ENCODE measurements at places on chromosomes 2 and 18.

- no peak for DNase-seq
These were observed 21.9 kb downstream of the TRABD2A start for GRCh38 chr2:84858937-84859336.

GRCh38 chr2:233651430-233651829, 15.2 kb downstream of the UGT1A10 start:
- no peak for DNase-seq

GRCh38 chr2:117057016-117057415, 757.5 kb upstream of the DDX18 start:
- DNase-seq = no peak

DNA sequence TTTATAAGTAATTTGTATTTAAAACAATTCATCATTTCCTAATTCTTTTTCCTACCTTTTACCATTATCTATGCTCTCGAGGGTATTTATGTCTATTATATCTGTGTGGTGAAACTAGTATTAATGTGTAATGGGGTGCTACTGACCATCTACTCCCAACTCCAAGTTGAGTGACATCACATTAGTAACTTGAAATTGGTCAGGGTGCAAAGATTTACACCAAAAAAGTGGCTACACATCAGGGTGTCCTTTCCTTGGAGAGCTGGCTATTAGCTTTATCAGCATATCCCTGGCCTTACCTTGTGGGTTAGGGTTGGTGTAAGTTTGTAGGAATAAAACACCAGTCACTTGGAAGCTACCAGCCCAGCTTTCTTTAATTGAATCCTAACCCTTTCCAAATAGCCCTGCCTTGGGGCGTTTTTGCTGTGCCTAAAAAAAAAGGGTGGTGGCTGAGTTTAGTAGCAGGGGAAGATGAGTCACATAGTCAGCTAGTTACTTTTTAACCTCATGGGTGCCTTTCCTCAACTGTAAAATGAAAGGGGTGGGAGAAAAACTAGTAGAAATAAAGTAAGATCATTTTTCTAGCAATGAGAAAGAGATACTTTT, 14.0 kb downstream of the ANXA4 start:
- DNase-seq = no peak

- DNase-seq = no peak
These were observed 126.0 kb upstream of the MSH6 start for GRCh38 chr2:47656715-47657600.

- DNase-seq = no peak
These were observed 94.9 kb downstream of the NFATC1 start for GRCh38 chr18:79490626-79491041.

DNA sequence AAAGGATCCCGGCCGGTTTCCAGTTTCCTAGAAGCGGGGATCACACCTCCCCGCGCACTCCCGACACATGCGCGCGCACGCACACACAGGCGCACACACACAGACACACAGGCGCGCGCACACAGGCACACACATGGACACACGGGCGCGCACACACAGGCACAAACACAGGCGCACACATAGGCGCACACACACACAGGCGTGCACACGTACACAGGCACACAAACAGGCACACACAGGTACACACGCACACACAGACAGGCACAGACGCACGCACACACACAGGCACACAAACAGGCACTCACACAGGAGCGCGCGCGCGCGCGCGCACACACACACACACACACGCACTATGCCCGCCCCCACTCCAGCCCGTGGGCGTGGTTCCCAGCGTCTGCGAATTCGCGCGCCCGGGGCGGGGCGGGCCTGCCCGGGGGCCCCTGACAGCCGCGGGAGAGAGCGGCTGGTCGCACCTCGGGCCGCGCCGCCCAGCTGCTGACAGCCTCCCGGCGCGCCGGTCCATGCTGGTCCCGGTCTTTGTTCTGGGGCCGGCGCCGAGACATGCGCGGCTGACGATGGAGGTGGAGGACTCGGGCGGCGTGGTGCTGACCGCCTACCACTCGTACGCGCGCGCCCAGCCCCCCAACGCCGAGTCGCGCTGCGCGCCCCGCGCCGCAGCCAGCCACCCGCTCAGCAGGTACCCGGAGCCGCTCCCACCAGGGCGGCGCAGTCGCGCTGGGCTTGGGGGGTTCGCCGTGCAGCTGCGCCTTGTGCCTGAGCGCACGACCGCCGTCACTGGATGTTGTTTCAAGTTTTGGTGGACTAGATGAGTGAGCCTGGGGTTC, at the start of gene ARHGAP28:
Gene ARHGAP28 (plus strand): TSS at position 470 of the 845 bp plus-strand sequence. CDS start 106 bp downstream, at position 576.
- peak; percentile 66 for DNase-seq

DNA sequence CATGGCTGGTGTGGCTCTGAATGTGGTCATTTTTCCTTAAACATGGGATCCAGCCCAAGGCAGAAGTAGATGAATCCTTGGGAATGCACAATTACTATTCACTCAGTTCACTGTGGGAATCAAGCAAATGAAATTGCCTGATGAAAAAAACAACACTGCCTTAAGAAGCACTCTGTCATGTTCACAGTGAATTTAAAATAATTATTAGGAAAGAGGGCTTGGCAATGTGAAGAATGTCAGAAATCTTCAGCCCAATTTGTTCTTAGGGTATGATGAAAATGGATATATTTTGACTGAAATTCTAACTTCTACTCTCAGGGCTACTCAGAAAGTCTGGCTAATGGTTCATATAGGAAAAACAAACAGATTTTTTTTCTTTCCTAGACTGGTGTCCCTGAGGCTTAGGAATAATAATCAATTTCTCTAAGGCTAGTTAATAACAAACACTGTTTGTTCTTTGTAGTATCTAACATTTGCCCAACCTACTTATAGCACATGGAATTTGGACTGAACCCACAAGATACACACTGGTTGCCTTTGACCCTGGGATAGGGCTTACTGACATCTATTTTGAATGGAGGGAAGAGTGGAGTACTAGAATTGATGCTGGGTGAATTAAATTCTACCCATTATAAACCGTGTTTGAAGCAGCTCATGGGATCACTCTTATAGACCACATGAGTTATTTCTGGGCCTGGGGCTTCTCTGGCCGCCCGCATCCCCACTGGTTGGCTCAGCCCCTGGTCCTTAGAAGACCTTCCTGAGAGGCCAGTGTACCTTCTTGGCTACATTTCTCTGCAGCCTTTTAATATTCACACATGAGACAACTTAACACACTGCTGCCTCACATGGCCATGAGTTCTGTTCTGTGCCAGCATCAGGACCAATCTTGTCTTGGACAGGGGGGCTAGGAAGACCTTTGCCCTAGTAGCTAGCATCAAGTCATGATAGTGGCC, 8.3 kb upstream of the MRPL33 start:
- no peak for DNase-seq

DNA sequence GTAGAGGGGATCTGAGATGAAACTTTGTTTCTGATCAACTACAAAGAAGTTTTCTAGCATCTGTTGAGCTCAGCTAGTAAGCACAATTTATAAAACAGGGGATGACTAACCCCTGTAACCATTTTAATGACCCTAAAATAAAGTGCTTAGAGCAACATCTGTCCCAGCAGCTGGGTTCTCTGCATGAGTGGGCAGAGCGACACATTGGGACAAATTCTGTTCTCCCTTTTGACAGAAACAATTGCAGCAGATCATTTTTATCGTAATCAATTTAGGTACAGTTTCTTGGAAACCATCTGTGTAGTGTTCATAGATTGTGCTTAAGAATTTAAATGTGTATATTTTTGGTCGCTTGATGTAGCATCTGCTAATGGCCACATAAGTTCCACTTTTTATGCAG, 678.0 kb downstream of the RNF144A start:
- DNase-seq = peak; percentile 15

GRCh38 chr2:11896386-11896785, 150.0 kb downstream of the LPIN1 start:
- no peak for DNase-seq

DNA sequence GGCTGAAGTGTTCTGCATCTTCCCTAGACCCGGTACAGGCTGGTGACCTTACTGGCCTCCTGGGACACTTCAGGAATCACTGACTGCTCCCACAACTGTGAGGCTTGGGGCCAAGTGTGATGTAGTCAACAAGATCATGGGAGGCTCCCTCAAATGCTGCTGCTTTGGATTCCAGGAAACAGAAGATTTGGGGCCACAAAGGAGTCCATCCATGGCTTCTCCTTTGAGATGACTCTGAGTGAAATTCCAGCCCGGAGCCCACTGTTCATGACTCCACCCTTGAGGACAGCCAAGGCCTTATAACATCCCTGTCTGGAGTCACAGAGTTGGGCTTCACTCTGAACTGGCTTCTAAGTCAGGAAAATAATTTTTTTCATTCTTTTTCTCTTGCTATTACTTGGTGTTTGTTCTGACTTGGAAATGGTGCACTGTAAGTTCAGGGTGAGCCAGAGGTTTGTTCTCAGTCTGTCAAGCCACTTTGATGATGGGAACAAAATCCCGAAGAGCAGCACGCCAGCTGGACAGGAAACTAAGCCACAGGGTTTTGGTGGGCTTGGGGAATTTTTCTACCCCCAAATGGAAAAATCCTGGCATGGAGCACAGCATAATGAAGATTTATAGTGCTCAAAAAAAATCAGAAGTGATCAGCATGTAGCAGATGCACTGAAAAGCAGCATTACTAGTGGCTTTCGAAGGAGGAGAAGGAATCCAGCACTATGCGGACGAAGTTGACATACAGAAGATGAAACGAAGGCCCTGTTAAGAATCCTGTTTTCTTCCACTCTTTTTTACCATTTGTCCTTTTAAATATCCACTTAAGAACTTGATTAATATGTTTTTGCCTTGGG, 98.1 kb upstream of the ZFP36L2 start:
- DNase-seq = no peak

DNA sequence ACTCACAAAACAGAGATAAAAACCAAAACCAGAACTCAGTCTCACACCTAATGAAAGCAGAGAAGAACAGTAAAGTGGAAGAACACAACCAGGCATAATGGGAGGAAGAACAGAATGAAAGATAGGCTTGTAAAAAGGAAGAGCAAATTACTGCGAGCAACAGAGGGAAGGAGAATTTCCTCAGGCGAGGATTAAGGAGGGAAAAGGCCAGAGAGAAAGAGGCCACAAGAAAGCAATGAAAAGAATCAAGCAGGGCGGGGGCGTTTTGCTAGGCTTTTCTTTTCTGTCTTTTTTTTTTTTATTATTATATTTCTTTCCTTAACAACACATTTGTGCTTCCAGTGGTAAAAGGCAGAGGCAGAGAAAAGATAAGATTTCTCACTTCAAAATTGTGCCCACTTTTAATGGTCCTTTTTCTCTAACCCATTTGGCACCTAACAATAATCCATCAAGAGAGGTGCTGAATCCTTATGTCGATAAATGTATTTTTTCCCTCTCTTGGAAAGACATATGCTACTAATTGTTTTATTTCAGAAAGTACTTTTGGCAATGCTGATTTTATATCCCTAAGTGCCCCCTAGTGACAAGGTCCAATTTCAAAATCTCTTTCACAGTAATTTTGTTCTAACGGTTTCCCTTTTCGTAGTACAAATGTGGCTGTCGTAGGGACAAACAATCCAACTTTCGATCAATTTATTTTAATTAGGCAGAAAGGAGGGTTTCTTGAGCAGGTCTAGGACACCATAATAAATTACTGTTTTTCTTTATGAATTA, 138.7 kb upstream of the AQP4 start:
- peak; percentile 14 for DNase-seq

DNA sequence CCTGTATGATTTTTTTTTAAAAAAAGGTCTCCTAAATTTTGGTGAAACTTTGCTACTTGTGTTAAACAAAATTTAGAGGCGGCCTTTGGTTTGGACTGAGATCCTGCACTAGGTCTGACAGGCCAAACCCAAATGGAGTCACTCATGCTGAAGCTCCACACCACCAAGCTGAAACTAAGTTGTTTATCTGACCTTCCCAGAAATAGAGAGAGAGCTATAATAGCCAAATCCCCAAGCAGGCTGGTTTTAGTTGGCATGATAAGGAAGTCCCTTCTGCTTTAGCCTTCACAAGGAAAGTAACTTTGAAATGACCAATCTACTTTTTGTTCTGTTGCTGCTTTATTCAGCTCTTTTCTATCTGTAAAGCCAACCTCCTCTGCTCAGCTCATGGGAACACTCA, 17.1 kb upstream of the THUMPD2 start:
- no peak for DNase-seq

DNA sequence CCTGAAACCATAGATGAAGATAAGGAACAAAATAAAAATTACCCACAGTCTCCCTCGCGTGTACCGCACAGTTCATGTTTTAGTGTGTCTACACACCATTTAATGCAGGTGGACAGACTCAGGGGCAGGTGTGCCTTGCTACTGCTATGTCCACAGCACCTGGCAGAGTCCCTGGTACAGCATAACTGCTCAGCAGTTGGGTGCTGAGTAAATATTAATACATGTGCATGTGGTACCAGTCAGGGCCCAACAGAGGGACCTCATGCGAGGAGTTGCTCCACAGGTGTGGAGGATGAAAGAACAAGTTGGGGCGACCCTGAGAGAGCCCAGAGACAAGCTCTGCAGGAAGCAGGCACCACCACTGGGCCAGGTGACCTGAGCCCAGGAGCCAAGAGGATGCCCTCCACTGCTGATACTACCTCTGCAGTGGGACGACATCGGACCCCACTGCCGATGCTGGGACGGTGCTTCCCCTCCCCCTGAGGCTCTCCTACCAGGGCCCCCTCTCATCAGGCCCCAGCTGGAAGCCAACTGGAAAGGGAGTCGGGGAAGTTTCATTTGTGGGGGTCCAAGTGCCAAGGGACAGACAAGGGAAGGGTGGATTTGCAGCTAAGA, 100.8 kb downstream of the NEDD4L start:
- DNase-seq = no peak

- DNase-seq = no peak
These were observed 41.7 kb downstream of the KIAA2012 start for GRCh38 chr2:202114795-202115194.

- DNase-seq = peak; percentile 13
These were observed 344.9 kb downstream of the DCDC2C start for GRCh38 chr2:4047961-4048891.

GRCh38 chr2:204335451-204336058, 209.7 kb upstream of the PARD3B start:
- DNase-seq = no peak

DNA sequence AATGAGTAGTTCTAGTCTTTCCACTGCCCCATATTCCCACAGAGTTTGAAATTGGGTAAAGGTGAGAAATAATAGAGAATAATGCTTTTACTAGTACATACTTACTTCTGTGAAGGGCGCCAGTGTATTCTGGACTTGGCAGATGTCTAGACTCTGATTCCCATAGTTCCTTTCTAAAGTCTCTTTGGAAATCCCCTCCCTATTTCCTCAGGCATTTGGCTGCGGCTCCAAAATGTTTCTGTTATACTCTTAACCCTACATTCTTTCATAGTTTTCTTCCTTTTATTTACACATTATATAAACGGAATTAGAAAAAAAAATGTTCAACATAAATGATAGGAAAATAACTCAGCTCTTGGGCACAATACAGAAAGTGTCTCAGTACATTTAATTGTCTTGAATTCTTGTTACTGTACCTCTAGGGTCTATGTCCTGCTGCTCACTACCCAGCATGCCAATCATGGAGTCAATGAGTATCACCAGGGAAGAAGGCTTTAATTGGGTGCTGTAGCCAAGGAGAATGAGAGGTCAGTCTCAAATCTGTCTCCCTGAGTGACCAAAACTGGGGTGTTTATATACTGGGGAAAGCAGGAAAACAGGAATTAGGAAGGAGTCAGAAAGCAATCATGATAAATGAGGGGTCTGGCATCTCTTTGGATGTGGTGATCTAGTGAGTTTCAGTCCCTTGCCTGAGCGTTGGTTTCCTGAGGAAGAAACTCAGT, 147.8 kb upstream of the MMADHC start:
- DNase-seq = no peak

GRCh38 chr18:34600158-34600557, 109.9 kb upstream of the DTNA start:
- DNase-seq = no peak

All from common myeloid progenitor, CD34-positive (primary cell).